Renal cortex interstitium (tissue), 15 donors: ENCODE measurements at places on chromosomes 7 and 10.

DNA sequence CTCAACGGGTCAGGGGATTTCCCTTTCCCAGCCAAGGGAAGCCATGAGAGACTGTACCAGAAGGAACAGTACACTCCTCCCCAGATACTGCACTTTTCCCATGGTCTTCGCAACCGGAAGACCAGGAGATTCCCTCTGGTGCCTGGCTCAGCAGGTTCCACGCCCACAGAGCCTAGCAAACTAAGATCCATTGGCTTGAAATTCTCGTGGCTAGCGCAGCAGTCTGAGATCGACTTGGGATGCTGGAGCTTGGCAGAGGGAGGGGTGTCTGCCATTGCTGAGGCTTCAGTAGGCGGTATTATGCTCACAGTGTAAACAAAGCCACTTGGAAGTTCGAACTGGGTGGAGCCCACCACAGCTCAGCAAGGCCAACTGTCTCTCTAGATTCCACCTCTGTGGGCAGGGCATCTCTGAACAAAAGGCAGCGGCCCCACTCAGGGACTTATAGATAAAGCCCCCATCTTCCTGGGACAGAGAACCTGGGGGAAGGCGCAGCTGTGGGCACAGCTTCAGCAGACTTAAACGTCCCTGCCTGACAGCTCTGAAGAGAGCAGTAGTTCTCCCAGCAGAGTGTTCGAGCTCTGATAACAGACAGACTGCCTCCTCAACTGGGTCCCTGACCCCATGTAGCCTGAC lies 29.6 kb downstream of the SLC16A12 start:
- DNase-seq, result no peak

DNA sequence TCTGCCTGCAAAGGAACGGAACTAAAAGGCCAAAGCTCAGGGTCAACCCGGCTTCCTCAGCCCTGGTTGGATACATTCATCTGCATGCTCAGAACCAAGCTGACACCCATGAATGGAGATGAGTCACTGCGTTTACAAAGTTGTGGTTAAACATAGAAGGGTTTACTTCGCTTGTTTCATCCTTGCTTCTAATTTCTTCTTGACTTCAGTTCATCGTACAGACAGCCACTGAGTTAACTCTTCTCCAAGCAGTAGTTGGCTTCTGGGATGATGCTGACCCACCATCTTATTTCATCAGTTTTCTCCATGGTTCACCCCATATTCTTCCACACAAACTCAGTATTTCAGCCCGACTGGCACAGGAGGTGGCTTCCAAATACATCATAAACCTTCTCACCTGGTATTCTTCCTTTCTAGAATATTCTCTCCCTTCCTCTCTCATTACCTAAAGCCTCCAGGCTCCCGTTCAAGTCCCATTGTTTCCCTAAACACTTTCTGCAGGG lies 166.3 kb upstream of the RNF32 start:
- no peak for DNase-seq

DNA sequence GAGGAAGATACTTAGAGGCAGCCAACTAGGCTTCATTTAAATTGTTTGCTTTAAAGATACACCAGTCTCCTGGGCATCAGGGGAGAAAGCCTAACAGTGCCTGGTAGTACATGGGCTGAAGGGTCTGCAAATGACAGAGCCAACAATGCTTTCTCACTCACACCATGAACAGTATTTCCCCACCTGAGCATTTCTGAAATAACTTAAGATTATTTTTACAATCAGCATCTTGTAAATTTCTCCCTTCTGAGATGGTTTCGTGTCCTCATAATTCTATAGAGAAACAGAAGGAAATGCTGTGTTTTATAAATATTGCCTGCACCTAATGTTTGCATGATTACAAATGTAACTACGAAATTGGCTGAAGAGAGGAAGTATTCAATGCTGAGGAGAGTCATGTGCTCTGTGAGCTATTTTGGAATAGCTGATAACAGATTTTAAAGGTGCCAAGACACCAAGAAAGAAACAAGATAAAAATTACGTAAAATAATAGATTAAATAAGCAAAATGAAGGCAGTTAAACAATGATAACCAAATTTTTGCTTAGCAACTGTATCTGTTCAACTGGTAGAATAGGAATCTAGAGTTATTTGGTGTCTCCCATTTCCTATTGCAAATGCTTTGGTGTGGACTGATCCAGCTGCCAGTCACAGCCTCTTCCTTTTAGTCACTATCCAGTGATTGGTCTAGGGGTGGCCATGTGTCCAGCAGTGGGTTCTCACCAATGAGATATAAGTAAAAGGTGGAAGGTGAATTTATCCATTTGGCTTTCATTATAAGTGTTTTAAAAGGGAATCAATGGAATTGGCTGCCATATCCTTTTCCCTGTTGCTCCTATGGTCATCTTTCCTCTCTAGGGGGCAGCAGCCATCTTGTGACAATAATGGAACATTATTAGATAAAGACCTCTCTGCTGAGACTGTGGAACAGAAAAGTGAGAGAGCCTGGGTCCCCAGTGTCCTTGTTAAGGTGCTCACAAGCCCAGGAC lies 167.9 kb upstream of the SLC26A5 start:
- no peak for DNase-seq

- DNase-seq, result no peak
Observed at GRCh38 chr10:7767209-7767608, 20.6 kb downstream of the KIN start.

DNA sequence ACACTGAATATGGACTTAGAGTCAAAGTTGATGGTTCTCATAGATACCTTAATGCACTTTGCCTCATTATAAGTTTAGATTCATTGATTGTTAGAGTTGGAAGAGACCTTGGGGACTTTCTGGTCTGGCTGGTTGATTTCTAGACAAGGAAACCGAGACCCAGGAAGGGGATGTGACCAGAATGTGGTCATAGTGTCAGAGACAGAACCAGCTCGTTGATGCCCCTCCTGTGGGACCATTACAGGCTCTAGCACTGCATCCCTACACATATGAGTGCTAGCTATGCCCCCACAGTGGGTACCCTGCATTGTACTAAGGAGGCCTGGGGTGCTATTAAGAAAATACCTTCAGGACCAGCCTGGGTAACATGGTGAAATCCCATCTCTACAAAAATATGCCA lies 306.6 kb downstream of the CAMK1D start:
- no peak for DNase-seq

GRCh38 chr10:44907556-44907955 lies 3.6 kb upstream of the TMEM72 start:
- no peak for DNase-seq

GRCh38 chr7:41107938-41108448 lies 594.9 kb downstream of the INHBA start:
- DNase-seq, result no peak
